ENCODE measurements at places on chromosomes 12 and 14.
A peak's percentile ranks its signal among the peaks of the same experiment; 100 is the strongest.

- DNase-seq = no peak
These were observed 231.2 kb upstream of the DCN start for GRCh38 chr12:91413581-91414546.

DNA sequence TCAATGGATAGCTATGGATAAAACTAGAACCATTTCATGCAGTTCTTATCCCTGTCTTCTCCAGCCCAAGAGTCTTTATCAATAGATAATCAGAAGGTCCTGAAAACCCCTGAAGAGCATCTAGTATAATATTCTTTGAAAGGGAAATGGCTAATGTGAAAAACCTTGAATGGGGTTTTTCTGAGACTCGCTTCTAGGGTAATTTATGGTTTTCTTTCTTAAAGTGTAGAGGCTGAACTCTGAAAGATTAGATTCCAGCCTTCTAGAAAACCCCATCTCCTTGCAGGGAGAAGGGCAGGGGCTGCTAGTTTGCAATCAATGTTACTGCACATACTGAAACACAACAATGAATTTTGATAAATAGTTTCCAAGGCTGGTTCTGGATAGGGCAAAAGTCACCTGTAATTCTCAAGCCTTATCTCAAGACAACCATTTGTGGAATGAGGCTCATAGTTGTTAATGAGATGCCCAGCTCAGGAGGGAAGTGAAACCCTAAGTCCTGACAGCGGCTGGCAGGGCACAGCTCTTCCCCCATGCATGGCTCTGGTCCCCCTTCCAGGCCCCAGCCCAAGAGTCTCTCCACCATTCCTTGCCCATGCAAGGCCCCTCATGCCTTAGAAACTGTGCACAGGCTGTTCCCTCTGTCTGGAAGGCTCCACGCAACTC, 33.7 kb upstream of the PYGL start:
- no peak for DNase-seq

- DNase-seq = no peak
These were observed 190.4 kb downstream of the NUAK1 start for GRCh38 chr12:105948331-105948730.

DNA sequence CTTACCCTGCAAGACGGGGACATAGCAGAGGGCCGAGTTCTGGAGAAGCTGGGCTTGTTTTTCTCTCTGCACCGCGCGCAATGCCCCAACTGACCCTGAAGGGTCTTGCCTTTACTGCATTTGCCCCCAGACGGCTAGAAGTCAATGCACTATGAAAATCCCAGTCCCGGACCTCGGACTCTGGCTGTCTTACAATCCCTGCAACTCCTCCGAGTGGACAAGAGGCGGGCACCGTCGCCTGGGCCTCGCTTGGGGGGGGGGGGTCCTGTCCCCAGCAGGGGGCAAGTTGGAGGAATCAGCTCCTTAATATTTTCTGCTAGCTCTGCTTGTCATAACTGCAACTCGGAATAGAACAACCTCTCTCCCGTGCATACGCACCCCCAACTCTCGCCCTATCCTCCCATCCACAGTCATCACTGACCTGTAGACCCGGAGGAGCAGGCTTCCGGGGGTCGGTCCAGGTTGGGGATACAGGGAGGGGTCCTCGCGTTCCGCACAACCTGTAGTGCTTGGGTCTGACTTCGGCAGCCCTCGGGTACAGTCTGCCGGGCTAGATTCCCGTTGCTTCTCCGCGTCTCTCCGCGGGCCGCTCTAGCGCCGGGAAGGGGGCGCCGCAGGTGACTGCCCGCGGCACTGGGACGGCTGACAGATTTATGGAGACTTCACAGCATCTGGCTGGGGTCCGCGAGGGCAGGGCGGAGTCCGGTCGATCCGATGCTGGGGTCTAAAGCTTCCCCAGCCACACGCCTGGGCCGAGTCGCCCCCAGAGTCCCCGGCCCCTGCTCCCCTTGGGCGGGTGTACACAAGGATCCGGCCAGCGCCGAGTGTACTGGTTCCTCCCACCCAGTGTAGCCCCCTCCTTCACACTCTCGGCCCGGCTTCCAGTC, 3.3 kb upstream of the PAX9 start:
- DNase-seq = no peak

DNA sequence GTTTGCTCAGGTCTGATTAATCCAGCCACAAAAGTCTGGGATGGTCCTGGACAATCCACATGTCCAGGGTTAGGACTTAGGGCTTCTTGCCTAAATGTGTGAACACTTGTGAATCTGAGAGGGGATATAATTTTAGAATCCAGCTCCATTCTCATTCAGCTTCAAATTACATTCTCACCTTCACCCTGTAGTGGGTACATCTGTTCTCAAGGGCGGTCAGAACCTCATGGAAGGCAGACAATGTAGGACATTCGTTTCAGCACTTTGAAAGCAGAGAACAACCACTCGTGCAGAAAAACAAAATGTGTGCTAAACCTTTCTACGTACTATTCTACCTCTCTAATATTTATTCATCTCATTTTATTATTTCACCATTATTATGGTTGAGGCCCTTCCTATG, 1.2 kb downstream of the TMEM229B start:
- no peak for DNase-seq

GRCh38 chr12:109832541-109833306, 474 bp downstream of the TRPV4 start:
- no peak for DNase-seq

- no peak for DNase-seq
These were observed 643 bp downstream of the ZFC3H1 start for GRCh38 chr12:71662849-71663560.

DNA sequence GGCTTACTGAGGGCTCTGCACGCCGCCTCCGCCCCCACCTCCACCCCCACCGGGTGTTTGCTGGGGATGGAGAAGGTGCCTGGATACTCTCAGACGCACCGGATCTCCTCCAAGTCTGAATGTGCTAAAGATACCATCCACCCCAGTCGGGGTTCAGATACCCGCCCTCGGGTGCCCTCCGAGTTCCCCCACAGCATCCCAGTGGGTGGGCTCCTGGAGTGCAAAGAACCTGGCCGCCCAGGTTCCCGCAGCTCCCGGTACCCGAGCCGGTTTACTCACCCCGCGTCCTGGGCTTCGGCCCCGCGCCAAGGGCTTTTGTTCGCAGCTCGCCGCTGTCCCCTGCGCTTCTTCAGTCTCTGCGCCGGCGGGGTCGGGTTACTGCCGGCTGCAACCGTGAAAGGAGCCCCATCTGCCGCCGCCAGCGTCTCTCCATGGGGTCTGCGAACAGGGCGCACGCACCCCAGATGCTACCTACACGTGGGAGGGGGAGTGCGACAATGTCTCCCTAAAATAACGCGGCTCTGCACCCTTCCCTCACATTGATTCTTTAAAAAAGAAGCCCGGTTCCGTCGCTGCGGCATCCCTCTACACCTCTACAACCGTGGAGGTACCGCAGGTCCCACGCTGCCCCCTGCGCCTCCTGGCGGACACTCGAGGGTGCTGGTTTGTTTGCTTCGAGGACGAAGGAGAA, at the start of gene CCDC177:
CCDC177 (minus strand) TSS at position 609 of the 691 bp plus-strand sequence. CDS start 1,249 bp downstream, outside the sequence.
- peak; percentile 36 for DNase-seq

Data from NCI-H187 treated with DMSO at 0.1 percent for 48 hours (cell line).